ENCODE measurements at places on chromosomes 6 and 20. TPM values are rescaled to one million over a fixed set of nuclear protein-coding genes. Genes with fewer than 3 reads are reported as not detected.
A peak's percentile ranks its signal among the peaks of the same experiment; 100 is the strongest.

- no peak for DNase-seq
Observed at GRCh38 chr6:42774201-42774600, 7.7 kb upstream of the BICRAL start.

GRCh38 chr6:95087394-95088097 lies 489.8 kb upstream of the MANEA start:
- DNase-seq: peak; percentile 16

- DNase-seq: peak; percentile 56
Observed at GRCh38 chr20:4613718-4614620, 107.7 kb upstream of the PRND start.

DNA sequence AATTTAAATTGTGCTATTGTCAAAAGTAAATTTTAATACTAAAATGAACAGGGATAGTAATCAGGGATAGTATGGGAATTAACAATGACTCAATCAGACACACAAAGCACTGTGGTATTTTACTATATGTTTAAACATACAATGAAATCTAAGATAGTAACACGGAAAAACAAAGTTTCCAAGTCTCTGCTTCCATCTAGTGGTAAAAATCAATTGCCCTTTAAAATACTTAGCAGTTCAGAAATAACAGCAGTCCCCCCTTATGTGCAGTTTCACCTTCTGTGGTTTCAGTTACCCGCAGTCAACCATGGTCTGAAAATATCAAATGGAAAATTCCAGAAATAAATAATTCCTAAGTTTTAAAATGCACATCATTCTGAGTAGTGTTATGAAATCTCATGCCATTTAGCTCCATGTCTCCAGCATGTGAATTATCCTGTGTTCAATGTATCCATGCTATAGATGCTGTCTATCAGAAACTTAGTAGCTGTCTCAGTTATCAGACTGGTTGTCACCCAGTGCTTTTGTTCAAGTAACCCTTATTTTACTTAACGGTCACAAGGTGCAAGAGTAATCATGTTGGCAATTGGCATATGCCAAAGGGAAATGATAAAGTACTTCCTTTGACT lies 58.5 kb downstream of the AHI1 start:
- DNase-seq: peak; percentile 37

VSX1 gene
- total RNA-seq: not detected

MOG gene
- not detected for total RNA-seq

- DNase-seq: no peak
Observed at GRCh38 chr6:126535595-126535994, 195.7 kb downstream of the CENPW start.

- no peak for DNase-seq
Observed at GRCh38 chr6:117601811-117602150, 530 bp downstream of the GOPC start.

GRCh38 chr6:170178561-170179477 lies 112.1 kb downstream of the DLL1 start:
- peak; percentile 34 for DNase-seq

CPNE1 gene
- 92.0 TPM for total RNA-seq

GRCh38 chr6:134435814-134436280 lies 117.9 kb upstream of the SGK1 start:
- no peak for DNase-seq

GRCh38 chr20:8057871-8058270 lies 38.3 kb upstream of the TMX4 start:
- no peak for DNase-seq

DNA sequence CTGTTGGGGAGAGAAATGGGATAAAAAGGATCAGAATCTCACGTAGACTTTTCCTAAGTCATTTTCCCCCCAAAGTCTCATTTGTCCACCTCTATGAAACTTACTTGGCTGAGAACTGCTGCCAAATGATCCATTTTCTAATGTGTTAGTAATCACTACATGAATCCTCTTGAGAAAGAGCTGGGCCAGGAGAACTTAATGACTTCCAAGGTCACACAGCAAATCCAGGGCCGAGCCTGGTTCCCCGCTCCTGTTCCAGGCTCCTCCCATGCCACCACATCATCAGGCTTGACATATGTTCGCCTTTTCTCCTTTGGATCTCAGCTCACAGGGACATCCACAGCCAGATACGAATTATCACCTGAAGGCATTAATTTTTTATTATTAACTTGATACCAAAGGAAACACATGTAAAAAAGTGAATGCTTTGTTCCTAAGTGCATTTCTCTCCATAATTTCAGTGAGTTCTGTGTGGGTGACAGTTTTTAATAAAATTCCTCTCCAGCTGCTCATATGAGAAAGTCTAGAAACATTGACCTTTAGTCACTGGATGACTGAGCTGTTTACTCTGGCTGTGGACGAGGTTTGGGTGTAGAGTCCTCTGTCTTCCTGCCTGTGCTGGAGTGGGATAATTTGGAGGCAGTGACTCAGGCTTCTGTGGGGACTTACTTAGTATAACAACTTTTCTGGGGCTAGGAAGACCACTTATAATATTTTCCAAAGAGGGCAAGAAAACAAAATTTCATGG lies 276.3 kb downstream of the PAX1 start:
- no peak for DNase-seq

CALHM6 gene
- total RNA-seq: not detected

ULBP2 gene
- total RNA-seq: 4.5 TPM

- DNase-seq: peak; percentile 37
Observed at GRCh38 chr6:116206231-116206903, 47.5 kb downstream of the TSPYL4 start.

DNA sequence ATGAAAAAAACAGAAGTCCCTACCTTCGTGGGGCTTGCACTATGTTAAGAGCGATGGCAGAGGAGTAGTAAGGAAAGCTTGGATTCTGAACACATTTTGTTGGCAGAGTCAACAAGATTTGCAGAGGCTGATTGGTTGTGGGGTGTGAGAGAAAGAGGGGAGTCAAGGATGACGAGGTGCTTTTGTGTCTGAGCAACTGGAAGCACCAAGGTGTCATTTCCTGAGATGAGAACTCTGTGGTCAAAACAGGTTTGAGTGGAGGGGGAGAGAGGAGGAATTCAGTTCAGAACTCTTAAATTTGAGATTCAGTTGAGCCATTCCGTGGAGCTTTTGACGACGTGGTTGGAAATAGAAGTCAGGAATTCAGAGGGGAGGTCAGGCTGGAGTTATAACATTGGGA lies 3.5 kb downstream of the OCSTAMP start:
- no peak for DNase-seq

DNA sequence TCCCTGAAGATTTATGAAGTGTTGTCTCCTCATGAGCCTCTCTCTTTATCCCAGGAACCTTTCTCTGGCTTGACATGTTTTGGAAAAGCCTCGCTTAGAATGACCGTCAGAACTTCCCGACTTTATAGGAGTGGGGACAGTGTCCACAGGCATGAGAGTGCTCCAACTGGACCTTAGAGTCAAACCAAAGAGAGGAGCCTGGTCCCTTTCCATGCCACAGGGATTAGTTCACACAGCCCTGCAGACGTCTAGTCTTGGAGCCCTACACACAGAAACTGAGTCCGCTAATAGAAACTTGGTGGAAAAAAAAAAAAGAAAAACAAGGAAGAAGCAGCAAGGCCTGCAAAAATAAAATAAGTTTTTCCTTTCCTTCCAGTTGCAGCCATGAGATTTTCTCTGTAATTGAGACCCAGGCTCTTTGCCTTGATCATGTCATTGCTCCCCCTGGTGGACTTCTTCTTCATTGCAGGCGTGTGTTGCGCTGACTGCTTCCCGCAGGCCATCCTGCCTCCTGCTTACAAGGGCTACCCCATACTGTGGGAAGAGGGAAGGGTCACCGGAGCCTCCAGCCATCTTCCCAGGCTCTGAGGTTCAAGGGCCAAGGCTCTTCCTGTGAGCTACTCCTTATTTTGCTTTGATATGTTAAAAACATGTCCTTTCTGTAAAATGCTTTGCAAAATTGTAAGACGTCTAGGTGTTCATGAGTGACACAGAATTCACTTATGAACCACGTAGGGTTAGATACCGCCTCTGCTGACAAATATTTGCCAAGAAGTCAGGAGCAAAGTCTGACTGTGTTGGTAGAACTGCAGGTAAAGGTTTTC lies 201.0 kb downstream of the UST start:
- DNase-seq: peak; percentile 86

DNA sequence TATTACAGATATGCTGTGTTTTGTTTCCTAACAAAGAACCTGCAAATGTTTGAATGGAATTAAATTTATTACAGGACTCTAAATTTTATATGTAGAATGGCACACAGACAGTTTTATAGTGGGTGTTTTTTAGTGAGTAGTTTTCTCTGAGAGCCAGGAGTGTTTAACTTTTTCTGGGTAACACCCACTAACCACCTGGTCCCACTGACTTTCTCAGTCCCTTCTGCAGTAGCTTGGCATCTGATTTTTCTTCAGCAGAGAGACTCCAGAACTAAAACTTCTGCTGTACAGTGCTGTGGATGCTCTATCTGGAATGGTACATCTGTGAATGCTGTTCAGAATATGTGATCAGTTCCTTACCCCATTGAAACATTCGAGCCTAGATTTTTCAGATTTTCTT lies 6.3 kb downstream of the YWHAB start:
- no peak for DNase-seq

DNA sequence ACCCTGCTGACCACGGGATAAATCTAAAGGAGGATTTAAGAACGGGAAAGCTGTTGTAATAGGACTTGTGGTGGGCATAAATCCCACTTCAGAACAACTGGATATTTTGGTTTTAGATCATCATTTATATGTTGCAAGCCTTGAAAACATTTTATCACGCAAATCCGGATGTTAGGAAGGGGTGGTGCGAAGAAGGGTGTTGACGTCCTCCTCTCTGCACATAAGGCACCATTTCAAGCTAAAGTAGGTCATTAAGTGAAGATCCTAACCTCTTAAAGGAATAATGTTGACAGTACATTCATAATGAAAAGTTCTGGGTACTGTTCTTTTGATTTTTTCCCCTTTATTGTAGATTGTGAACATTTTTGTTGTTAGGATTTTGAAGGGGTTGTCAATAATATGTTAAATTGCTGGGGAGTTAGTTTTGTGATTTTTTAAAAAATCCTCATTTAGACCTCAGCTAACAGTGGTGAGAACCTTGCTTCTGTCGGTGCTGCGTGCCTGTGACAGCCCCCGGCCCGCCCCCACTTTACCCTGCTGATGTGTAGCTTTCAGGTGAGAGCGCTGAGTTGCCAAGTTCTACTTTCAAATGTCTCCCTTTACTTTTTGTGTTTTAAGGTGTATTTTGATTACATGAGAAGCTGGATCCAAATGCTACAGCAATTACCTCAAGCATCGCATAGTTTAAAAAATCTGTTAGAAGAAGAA lies 88.8 kb downstream of the MAP3K4 start:
- peak; percentile 34 for DNase-seq

TP53TG5 gene
- not detected for total RNA-seq

DNA sequence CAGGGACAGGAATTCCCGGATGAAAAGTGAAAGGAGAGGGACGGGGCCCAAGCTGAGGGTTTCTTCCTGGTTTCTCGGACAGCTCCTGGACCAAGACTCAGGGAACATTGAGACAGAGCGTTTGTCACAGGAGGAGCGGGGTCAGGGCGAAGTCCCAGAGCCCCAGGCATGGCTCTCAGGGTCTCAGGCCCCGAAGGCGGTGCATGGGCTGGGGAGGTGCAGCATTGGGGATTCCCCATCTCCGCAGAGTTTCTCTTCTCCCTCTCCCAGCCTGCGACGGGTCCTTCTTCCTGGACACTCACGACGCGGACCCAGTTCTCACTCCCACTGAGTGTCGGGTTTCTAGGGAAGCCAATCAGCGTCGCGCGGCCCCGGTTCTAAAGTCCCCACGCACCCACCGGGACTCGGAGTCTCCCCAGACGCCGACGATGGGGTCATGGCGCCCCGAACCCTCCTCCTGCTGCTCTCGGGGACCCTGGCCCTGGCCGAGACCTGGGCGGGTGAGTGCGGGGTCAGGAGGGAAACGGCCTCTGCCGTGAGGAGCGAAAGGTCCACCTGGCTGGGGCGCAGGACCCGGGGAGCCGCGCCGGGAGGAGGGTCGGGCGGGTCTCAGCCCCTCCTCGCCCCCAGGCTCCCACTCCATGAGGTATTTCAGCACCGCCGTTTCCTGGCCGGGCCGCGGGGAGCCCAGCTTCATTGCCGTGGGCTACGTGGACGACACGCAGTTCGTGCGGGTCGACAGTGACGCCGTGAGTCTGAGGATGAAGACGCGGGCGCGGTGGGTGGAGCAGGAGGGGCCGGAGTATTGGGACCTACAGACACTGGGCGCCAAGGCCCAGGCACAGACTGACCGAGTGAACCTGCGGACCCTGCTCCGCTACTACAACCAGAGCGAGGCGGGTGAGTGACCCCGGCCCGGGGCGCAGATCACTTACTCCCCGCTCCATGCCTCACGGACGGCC lies 54.6 kb upstream of the POLR1H start:
- peak; percentile 17 for DNase-seq

FLRT3 gene
- 2.6 TPM for total RNA-seq

SMLR1 gene
- total RNA-seq: not detected

- peak; percentile 8 for DNase-seq
Observed at GRCh38 chr20:35610833-35611427, 4.7 kb upstream of the SPAG4 start.

DNA sequence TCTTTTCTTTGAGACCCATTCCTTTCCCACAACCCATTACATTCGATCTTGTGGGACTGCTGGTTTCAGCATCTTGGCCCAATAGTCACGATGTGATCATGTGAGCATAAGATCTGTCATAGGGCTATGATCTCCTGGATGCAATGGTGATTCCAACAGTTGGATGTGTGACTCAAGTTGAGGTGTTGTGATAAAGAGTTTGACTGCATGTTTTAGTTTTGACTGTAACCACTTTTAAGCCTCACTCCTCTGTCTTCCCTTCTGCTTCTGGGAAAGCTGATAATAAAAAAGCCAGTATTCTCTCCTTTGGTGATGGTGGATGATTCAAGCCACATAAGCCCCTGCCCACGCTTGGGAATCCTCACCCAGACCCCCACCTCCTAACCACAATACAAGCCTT lies 117.0 kb upstream of the ASCC3 start:
- peak; percentile 37 for DNase-seq

NRSN1 gene
- not detected for total RNA-seq

CPXM1 gene
- total RNA-seq: 10.8 TPM

DNA sequence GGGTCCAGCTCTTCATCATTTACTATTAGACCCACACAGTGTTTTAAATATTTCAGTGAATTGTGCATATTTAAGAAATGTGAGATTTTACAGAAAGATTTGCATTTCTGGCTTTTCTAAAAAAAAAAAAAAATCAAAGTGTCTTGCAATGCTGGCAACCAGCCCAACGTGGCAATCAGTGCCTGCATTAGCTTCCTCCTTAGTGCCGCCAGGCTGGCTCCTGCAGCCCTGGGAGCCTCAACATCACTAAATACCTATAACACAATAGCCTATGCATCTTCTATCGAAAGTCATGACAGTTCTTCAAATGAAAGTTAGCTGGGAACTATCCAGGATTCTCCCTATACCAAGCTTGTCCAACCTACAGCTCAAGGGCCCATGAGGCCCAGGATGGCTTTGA lies 9.4 kb upstream of the CD93 start:
- DNase-seq: no peak

MUCL3 gene
- total RNA-seq: not detected

THEMIS gene
- under 0.01 TPM for total RNA-seq

All from fibroblast of villous mesenchyme (primary cell).